ENCODE measurements at places on chromosomes 5 and 9. TPM values are rescaled to one million over a fixed set of nuclear protein-coding genes. Genes with fewer than 3 reads are reported as not detected.

DNA sequence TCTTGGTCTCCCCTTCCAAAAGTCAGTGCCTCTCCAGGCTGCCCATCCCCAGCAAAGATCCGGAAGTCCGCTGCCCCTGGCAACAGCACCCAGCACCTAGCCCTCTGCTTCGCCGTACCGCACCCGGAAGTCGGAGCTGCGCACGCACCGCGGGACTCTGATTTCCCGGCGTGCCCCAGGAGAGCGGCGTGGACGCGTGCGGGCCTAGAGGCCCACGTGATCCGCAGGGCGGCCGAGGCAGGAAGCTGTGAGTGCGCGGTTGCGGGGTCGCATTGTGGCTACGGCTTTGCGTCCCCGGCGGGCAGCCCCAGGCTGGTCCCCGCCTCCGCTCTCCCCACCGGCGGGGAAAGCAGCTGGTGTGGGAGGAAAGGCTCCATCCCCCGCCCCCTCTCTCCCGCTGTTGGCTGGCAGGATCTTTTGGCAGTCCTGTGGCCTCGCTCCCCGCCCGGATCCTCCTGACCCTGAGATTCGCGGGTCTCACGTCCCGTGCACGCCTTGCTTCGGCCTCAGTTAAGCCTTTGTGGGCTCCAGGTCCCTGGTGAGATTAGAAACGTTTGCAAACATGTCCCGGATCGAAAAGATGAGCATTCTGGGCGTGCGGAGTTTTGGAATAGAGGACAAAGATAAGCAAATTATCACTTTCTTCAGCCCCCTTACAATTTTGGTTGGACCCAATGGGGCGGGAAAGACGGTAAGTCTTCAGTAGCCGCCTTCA lies at the start of gene RAD50:
Gene RAD50 (plus strand): TSS at position 215 of the 715 bp plus-strand sequence. CDS start 348 bp downstream, at position 563.
- peak; percentile 96 for DNase-seq

DNA sequence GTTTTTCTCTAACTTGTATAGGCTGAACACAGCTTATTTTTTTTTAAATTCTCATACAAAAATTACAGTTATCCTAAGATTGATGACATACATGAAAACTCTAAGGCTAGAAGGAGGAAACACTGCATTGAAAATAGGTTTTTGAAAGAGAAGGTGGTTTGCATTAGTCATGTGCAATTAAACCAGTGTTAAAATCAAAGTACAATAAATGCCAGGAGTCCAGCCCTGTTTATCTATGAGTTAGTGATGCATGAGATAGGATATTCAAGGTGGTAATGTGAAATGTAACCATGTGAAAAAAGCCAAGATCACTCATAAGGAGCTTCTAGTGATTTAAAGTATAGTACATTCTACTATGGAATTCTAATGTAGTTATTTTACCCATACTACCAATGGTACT lies 444.9 kb upstream of the CYLC2 start:
- no peak for DNase-seq

The AK8 gene
- not detected for total RNA-seq

The IGFBPL1 gene
- not detected for total RNA-seq

The ENTREP1 gene
- not detected for total RNA-seq

- no peak for DNase-seq
These were observed 30.0 kb upstream of the PCSK1 start for GRCh38 chr5:96463091-96463490.

GRCh38 chr5:15785531-15785981 lies 285.6 kb downstream of the FBXL7 start:
- no peak for DNase-seq

GRCh38 chr9:15137089-15137488 lies 169.9 kb downstream of the TTC39B start:
- no peak for DNase-seq

GRCh38 chr5:136626531-136626930 lies 261.2 kb upstream of the TRPC7 start:
- DNase-seq = no peak

DNA sequence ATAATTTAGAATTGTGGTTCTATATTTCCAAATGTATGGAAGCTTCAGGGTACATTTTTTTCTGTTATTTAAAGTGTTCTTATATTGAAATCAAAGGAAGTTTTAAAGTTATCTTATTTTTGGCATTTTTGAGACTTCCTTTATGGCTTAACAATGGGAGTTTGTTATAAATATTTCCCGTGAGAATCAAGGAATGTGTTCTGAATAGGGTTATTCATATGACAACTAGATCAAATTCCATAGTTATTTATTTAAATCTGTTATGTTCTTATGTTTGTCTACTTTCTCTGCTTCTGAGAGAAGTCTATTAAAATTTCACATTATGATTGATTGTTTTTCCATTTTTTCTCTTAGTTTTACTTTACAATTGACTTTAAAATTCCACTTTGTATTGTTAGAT lies 135.1 kb downstream of the ADAMTS16 start:
- no peak for DNase-seq

- no peak for DNase-seq
These were observed 292.2 kb downstream of the CYLC2 start for GRCh38 chr9:103287361-103287760.

DNA sequence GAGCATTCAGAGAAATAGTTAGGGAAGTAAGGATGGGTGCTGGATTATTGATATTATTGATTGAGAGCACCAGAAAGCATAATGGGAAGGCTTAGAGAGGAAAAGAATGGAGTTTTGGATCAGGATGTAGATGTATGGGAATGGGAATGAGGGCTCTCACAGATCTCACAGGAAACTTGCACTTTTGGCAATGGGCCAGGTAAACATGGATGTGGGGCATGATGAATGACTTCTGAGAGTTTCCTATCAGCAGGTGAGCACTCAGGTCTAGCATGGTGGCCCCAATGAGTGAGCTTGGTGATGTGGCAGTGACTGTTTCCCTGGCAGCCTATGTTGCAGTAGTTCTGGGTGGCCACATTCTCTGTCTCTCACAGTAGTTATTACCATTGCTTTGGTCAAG lies 283.8 kb downstream of the FBXL7 start:
- no peak for DNase-seq

- DNase-seq = no peak
These were observed 57.4 kb upstream of the JAK2 start for GRCh38 chr9:4927701-4928100.

DNA sequence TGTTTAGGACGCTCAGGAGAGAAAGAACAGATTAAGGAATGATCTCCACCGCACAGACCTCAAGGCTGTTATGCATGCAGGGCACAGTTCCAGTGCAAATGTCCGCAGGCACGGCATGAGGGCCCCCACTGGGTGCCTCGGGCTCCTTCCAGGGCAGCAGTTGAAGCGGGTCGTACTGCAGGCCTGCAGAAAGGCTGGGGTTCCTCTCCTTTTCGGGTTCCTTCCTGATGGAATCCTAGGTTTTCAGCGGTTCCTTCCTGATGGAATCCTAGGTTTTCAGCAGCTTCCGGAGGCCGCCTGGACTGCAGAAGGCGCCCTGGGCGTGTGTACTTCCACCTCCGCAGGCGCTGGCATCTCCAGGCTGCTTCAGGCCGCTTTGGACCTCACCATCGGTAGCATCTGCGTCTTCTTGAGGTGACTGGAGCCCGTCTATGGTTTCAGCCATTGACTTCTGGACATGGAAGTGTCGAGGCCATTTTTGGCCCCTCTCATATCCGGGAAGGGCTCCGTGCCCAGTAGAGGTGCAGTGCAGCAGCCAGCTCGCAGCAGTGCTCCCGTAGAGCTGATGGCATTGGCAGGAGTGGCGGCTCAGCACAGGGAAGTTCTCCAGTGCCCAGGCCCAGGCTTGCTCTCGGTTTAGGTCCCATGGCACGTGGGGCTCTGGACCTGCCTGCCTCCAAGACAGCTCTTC lies 5.6 kb upstream of the MGAT4B start:
- no peak for DNase-seq

- DNase-seq = no peak
These were observed 26.4 kb downstream of the ERAP1 start for GRCh38 chr5:96781031-96781971.

DNA sequence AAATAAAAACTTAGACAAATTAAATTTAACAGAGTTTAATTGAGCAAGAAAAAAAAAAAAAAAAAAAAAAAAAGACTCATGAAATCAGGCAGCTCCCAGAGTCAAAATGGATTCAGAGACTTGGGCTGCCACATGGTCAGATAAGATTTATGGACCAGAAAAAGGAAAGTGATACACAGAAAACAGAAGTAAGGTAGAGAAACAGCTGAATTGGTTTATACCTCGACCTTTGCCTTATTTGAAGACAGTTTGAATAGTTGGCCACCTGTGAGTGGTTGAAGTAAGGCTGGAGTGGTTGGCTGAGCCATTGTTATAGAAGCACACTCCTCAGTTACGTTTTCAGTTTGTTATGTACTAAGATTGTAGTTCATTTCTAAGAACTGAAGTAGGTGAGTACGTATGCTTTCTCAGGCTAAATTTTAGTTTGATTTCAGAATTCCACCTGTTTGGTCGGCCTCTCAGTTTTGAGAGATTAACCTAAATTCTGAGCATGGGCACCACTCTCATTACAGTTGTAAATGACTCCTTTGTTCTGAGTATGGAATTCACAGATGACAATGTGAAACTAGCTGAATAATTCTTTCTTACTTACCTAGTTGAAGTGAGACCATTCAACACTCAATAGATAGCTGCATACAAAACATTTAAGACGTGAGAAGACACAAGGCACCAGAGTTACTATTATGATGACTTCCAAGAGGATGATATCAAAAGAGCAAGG lies 149.0 kb downstream of the AOPEP start:
- DNase-seq = no peak

DNA sequence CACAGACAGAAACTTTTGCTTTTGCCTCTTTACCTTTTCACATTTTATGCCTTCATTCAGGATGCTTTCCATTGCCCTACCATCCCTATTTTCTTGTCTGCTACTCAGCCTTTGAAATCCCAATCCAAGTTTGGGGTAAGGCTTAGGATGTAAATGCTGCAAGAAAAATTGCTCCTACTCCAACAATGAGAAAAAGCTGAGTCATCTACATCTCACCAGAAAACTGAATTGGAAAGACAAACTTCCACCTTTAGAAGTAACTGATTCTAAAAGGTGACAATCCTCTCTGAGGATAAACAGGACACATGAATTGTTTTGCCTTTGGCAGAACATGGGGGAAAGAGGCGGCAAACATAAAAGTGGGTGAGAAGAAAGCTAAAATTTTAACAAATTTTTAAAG lies 295.6 kb downstream of the NR2F1-AS1 start:
- no peak for DNase-seq

GRCh38 chr9:124770359-124771020 lies 621 bp downstream of the NR6A1 start:
- DNase-seq = peak; percentile 45

- DNase-seq = no peak
These were observed 367.6 kb downstream of the GLIS3 start for GRCh38 chr9:3931996-3932906.

- no peak for DNase-seq
These were observed 8.8 kb downstream of the ISOC1 start for GRCh38 chr5:129103397-129103796.

- no peak for DNase-seq
These were observed 55.5 kb downstream of the APC start for GRCh38 chr5:112793201-112793600.

GRCh38 chr9:93549611-93550010 lies 26.8 kb upstream of the PHF2 start:
- no peak for DNase-seq

The C5 gene
- 1.9 TPM for total RNA-seq

All from activated CD8-positive, alpha-beta T cell treated with anti-CD3 and anti-CD28 coated beads for 36 hours (primary cell).